Esophagus squamous epithelium (tissue), 5 donors: ENCODE measurements at places on chromosomes 3 and 15.

GRCh38 chr3:131147534-131147933, 120.9 kb downstream of the NEK11 start:
- DNase-seq = no peak

- DNase-seq = no peak
Measured at GRCh38 chr3:124669470-124669869, 60.8 kb upstream of the UMPS start.

- no peak for DNase-seq
Measured at GRCh38 chr15:50018491-50018890, 100.5 kb downstream of the ATP8B4 start.

DNA sequence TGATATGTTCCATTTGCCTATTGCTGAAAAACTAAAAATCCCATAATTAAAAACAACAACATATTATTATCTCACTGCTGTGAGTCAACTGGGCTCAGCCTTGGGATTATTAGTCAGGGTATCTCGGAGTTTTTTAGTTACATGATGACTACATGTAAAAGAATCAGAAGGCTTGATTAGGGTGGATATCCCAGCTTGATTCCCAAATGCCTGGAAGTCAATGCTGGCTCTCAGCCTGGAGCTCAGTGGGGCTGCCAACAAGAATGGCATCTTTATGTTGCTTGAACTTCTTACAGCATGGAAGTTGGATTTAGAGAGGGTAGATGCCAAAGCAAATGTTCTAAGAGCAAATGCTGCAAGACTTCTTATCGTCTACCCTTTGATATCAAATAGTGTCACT, 278.5 kb downstream of the PLOD2 start:
- no peak for DNase-seq

DNA sequence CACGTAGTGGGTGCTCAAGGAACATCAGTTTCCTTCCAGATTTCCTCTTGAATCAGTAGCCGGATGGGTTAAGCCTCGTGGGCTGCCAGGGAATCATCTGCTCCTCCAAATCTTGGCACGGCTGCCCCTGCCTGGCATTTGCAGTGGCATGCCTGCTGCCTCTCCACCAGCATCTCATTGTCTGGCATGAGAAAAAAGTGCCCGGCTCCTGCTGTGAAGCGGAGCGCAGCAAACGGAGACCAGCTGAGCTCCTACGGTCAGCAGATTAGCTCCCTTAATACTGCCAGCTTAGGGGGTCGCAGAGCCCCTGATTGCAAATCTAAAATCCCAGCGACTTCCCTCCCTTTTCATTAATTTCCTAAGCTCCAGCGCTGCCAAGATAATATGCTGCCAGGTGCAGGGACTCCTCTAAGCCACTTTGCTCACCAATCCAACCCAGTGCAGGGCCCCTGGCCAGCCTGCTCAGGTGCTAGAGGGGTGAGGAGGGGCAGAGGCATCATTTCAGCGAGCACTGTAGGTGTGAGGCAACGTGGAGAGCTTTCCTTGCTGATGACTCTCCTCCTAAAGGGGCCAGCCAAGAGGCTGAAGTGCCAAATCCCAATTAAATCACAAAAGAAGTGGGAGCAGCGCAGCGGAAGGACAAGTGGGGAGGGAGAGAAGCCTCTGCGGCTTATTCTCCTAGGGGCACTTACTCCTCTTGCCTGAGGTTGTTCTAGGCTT, 49.6 kb upstream of the ST8SIA2 start:
- DNase-seq = no peak

- DNase-seq = no peak
Measured at GRCh38 chr3:148711981-148712666, 14.4 kb downstream of the AGTR1 start.
